ENCODE measurements at places on chromosomes 16 and 17. TPM values are rescaled to one million over a fixed set of nuclear protein-coding genes. Genes with fewer than 3 reads are reported as not detected.

Gene ST6GALNAC2
- total RNA-seq, result 11.6 TPM

Gene MYL4
- 2.5 TPM for total RNA-seq

Gene PYY
- total RNA-seq, result not detected

Gene CASKIN1
- total RNA-seq, result 0.19 TPM

Gene SOCS1
- 26.2 TPM for total RNA-seq

Gene MILR1
- 18.1 TPM for total RNA-seq

Gene MMP28
- 43.1 TPM for total RNA-seq

Gene MYH13
- not detected for total RNA-seq

Measured in omental fat pad (tissue), 4 donors.